CD4-positive, alpha-beta T cell treated with Interleukin-15 for 4 hours (primary cell): ENCODE measurements at places on chromosomes 6 and 20.
A peak's percentile ranks its signal among the peaks of the same experiment; 100 is the strongest.

- DNase-seq: no peak
Measured at GRCh38 chr20:51004781-51005180, 18.1 kb downstream of the KCNG1 start.

- DNase-seq: no peak
Measured at GRCh38 chr6:16671302-16672289, 89.7 kb downstream of the ATXN1 start.

GRCh38 chr6:40788661-40789655, 201.8 kb upstream of the LRFN2 start:
- peak; percentile 16 for DNase-seq

DNA sequence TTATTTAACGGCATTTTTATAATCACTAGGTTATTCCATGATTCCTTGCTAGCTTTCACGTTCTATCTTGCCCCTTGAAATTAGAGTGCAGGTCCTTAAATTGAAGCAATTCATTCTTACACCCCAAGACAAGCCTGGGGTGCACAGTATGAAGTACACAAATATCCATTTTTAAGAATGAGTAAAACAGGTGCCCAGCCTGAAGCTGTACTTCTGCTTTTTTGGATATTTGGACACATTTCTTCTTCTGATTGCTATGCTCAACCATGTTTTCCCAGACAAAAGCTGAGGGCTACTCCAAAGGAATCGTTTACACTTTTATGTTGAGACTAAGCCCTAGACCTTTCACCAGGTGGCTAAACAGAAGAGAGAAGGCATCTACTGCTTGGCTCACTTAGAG, 7.9 kb upstream of the TAGAP start:
- no peak for DNase-seq

- DNase-seq: no peak
Measured at GRCh38 chr20:9144643-9145042, 75.8 kb downstream of the PLCB4 start.

DNA sequence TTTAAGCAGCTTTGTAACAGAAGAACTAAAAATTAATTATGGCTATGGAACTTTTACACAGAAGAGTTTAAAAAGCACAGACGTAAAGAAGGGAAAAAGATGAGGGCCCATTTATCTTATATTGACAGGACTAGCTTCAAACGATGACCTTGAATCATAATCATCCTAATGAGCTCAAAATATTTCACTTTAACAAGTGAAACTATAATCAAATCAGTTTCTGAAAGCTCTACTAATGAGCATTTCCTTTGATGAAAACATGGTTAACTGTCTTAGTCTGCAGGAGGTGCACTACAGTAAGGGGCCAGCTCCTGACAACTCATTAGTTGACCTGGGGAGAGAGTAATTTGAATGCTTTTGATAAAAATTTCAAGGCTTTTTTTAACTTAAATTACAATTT, 228.0 kb upstream of the DEFB112 start:
- no peak for DNase-seq

- DNase-seq: no peak
Measured at GRCh38 chr6:147053311-147053921, 150.8 kb upstream of the STXBP5 start.

DNA sequence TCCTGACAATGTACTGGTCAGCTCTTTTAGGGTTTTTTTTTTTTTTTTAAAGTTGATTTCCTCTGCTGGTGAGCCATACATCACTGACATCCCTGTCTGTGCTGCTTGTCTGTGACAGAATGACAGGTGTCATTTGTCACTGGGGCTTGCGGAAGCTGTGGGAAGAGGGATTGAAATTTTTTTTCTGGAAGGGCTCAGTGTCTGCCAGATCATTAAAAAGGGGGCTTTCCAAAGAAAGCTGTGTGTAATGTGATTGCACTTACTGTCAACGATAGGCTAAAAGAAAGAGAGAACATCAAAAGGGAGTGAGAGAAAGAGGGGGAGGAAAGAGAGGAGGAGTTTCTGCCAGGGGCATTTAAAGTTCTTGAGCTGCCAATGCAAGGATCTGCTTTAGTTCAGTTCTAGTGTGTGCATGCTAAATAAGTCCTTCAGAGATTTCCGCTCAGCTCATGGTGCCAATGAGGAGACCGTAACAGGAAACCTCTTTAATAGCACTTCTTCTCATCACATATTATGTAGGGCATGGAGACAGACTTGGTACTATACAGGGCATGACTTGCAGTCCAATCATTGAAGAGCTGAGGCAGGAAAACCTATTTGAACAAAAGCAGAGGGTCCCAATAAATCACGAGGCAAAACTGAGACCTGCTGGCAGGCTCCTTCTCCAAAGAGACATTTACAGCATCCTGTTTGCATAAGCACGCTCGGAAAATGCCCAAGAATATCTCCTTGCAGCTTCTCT, 177.2 kb downstream of the TSHZ2 start:
- no peak for DNase-seq

GRCh38 chr6:155349129-155349528, 34.8 kb upstream of the TFB1M start:
- no peak for DNase-seq

DNA sequence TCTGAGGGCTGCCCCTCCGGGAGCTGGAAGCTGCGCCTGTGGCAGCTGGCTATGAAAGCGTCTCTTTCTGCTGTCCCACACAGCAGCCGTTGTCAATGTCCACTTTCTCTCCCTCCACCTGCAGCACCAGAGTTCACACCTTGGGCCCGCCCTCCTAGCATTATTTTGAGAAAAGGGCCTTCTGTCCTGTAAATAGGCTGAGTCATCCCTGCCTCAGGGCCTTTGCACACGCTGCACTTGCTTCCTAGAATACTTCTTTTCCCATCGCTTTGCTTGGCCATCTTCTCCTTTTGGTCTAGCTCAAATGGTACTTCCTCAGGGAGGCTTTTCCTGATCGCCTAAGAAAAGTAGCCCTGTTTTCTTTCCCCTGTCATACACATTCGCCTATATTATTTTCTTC, 69.3 kb upstream of the ZNFX1 start:
- no peak for DNase-seq

DNA sequence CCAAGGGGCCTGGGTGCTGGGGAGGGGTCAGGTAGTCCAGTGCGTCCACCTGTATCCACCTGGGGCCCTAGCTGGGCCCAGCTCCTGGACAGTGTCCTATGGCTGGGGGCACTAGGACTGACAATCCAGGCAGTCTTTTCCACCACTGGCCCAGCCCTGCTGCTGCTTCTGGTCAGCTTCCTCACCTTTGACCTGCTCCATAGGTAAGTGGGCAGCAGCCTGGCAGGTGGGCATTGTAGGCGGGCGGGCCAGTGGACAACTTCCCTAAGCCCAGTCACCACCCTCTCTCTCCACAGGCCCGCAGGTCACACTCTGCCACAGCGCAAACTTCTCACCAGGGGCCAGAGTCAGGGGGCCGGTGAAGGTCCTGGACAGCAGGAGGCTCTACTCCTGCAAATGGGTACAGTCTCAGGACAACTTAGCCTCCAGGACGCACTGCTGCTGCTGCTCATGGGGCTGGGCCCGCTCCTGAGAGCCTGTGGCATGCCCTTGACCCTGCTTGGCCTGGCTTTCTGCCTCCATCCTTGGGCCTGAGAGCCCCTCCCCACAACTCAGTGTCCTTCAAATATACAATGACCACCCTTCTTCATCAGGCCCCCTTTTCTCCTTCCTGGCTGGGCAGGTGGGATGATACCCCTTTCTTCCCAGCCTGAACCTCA, 584 bp downstream of the C20orf141 start:
- DNase-seq: no peak

- peak; percentile 42 for DNase-seq
Measured at GRCh38 chr6:45922728-45923351, 92.8 kb downstream of the CLIC5 start.

DNA sequence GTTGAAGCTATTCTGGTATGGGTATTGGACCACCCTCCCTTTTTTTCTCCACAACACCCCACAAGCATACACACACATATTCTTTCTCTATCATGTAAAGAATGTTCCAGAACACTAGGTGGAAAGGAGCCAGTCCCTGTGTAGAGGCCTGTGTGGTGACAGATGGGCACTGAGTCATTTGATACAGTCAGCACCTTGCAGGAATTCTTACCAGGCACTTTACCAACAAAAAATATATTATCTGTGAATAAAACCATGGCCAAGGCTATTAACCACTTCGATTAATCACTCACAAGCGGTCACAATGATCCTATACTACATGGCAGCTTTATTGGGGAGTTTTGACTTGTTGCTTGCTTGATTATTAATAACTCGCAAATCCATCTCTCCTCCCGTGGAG, 149.5 kb downstream of the BFSP1 start:
- DNase-seq: no peak

- DNase-seq: peak; percentile 23
Measured at GRCh38 chr20:1555952-1556351, 1.6 kb downstream of the SIRPD start.

DNA sequence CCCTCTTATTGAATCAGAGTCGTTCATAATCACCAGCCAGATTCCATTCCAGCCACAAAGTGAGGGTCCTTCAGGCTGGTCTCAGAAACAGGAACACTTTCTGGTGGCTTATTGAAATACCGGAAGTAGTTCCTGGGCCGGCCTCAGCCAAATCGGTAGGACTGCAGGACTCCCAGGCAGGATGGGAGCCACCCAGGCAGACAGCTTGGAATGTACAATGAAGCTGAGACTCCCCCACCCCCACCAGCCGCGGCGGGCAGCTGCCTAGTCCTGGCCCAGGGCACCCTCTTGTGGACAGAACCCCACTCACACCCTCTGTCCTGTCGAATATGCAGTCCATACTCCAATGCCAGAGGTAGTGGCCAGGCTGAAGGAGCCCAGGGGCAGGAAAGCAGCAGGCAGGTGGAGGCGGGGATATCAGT, 43.8 kb downstream of the MDFI start:
- DNase-seq: peak; percentile 56

DNA sequence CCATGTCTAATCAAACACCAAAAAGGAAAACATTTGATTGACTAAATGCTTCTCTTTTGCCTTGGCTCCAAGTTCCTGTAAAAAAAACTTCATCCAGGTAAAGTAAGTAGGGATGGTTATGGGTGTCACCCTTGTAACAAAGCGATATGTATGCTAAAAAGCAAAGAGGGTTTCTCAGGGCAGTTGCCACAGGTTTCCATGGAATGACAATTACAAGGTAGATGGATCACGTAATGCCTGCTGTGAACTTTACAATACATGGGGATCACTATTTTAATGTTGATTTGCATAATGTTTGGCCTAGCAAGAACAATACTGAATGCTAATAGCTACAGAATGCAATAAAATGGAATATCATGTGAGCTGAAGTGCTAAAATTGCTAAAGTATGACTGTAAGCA, 2.9 kb upstream of the BMP2 start:
- no peak for DNase-seq

DNA sequence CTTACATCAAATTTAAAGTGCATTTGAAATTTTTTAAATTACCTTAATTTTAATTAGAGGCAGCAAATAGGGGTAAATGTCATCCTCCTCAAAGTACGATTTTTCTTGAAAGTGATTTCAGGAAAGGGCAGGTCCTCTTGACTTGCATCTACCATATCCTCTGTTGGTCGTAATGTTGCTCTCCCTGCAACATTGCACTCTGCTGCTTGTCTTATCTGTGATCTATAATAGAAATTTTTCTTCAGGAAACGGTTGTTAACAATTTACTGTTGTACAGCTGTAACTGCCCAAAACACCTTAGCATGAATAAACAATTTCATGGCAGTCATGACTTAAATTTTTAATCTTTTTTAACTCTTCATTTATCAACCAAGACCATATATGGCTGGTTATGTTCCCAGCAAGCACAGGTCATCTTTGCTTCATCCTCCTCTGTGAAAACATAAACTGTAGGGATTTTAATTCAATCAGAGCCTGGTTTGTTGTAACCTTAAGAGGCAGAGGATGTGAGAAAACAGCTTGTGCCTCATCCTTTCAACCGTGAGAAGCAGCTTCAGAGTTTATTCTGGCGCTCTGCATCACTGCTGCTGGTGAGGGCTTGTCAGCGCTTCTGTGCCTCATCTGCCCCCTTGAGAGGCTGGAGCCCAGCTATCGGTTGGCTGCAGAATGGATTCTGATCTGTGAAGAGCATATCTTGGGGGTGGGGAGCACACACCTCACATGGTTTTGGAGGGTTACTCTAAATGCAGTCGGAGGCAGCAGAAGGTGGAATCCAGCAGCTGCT, 56.0 kb downstream of the CTNNBL1 start:
- DNase-seq: no peak

DNA sequence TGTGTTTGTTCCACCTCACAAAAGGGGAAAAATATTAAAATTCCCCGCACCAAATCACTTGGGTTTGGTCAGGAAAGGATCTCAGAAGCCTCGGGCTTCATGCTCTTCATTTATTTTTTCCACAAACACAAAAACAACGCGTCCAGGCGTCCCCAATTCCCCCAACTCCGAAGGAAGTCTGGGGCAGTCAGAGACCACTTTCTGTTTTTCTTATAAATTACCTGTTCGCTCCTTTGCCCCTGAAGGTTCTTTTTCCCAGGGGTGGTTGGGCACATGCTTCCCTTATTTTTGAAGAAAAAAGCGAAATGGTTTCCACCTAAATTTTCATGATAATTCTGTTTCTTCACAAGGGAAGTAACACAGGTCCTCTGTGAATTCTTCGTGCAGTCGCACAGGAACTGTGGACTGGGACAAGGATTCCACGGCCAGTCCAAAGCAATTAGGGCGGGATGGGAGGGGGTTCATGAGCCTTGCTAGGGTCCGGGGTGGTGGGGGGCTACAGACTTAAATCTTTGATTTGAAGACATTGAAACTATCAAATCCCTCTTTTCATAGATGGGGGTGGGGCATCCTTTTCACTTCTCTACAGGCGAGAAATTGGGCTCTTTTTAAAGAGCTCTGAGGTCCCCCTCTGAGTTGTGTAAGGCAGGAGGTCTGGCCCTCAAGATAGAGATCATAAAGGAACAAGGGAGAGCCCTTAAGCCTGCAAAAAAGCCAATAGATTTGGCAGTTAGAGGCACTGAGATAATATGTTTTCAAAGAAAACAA, 30.5 kb upstream of the HFE start:
- DNase-seq: no peak

- DNase-seq: no peak
Measured at GRCh38 chr20:13299401-13299800, 78.3 kb downstream of the ISM1 start.

DNA sequence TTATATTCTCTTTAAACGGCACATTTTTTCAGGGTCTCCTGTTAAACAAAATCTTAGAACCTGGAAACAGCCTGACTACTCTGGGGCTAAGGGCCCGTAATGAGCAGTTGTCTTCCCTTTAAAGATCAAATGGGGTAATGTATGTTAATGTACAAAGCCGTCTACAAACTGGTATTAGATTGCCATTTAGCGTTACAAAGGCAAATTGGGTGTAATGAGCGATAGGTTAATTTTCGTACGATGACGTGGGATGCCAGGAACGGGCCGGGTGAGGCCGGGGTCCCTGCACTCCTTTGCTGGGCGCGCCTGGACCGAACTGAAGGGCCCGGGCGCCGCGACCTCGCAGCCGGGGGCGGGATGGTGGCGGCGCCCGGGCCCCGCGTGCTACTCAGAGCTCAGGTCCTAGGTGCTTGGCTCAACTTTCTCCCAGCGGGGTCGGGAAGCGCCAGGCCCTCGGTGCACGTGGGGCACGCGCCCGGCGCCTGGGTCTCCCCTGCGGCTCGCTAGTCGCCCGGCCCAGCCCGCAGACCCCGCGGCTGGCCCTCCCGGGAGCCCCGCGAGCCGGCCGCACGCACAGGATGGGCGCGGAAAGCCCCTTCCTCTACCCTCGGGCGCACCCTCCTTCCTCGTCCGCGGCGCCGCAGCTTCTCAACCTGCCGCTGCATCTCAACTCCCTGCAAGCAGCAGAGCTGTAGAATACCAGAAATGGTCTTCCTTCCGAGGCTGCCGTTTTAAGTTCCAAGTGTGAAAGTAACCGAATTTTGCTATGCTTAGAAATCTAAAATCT, 5.9 kb downstream of the NKX2-4 start:
- DNase-seq: no peak

- no peak for DNase-seq
Measured at GRCh38 chr20:54019585-54019984, 50.8 kb downstream of the BCAS1 start.

- no peak for DNase-seq
Measured at GRCh38 chr6:138446821-138447220, 42.8 kb downstream of the HEBP2 start.
